ENCODE measurements at places on chromosomes 11 and 22. TPM values are rescaled to one million over a fixed set of nuclear protein-coding genes. Genes with fewer than 3 reads are reported as not detected.

- H3K27me3 ChIP-seq: no peaks in the 10 kb centered on the region
- H3K4me3 ChIP-seq: no peak overlapping the region
- DNase-seq: no peak
- no peaks in the 10 kb centered on the region for H3K4me1 ChIP-seq
- no peak overlapping the region for H3K27ac ChIP-seq
- H3K36me3 ChIP-seq: no peaks in the 10 kb centered on the region
These were observed 17.5 kb upstream of the OR10W1 start for GRCh38 chr11:58285483-58286040.

P4HA3 gene
- total RNA-seq: 5.7 TPM

HBD gene
- total RNA-seq: not detected

DNA sequence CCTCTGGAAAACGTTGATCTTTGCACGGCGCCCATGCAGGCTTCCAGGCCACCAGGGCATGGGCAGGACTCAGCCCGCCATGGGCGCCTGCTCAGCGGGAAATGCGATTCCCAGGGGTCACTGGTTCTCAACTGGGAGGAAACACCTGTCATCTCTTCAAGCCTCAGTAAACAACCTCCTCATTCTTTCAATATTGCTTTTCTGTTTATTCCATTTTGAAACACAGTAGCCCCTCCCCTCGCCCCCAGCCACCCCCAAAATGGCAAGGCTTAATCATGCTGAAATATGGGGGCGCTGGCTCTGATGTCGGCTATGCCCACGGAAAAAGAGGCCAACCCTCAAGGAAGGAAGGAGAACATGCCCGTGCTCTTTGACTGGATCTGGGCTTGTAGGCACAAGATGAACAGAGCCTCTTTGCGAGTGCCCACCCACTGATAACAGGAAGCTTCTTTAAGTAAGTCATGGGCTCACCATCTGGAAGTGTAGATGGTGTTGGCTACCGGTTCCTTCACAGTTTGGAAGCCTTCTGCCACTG is 594 bp upstream of the POU2AF1 start:
- H3K27me3 ChIP-seq: no peaks in the 10 kb centered on the region
- H3K4me3 ChIP-seq: no peak overlapping the region
- H3K36me3 ChIP-seq: no peaks in the 10 kb centered on the region
- DNase-seq: no peak

ANO5 gene
- total RNA-seq: 7.9 TPM

FOLR2 gene
- total RNA-seq: 51.4 TPM

DNA sequence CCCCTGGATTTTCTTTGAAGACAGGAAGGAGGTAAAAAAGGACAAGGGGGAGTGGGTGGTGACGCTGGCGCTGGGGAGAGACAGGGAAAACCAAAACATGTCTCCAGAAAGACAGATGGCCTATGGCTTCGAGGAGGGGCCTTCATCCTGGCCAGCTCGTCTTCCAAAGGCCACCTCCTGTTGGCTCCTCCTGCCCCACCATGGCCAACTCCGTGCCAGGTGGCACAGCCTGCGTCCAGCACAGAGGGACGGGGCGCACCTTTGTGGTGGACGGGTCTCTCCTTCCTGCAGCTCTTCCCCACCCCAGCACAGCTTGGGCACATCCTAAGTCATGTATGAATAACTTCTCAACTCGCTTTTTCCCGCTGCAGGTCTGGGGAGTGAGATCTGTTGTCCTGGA is 22.7 kb downstream of the IGSF9B start:
- H3K36me3 ChIP-seq: peaks cover 48% of the 10 kb centered on the region
- H3K27me3 ChIP-seq: no peaks in the 10 kb centered on the region
- H3K27ac ChIP-seq: no peak overlapping the region
- no peak overlapping the region for H3K4me3 ChIP-seq

RAG2 gene
- not detected for total RNA-seq

TSPAN18 gene
- 2.0 TPM for total RNA-seq

NNMT gene
- 583 TPM for total RNA-seq

HEPHL1 gene
- not detected for total RNA-seq

LRRC56 gene
- not detected for total RNA-seq

DNA sequence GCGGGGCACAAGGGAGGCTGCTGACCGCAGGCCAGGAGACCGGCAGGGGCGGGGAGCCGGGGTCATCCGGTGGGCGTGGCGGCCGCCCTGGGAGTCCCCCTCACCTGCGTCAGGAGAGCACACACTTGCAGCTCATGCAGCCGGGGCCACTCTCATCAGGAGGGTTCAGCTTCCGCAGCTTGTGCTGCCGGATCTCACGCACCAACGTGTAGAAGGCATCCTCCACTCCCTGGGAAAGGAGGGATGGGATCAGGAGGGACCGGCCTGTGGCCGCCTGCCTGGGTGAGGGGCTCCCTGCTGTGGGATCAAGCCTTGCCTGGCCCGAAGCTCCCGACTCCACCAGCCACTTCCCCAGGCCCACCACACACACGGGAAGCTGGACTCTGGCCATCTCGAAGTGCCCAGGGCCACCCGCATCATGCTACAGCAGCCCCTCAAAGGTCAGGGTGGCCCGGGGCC is 2.8 kb downstream of the HRAS start:
- peaks cover 12% of the 10 kb centered on the region for H3K36me3 ChIP-seq
- peaks cover 31% of the 10 kb centered on the region for H3K4me1 ChIP-seq
- no peak overlapping the region for H3K4me3 ChIP-seq

GRCh38 chr11:77442394-77443053 is 31.4 kb downstream of the PAK1 start:
- H3K27ac ChIP-seq: no peak overlapping the region
- H3K27me3 ChIP-seq: no peaks in the 10 kb centered on the region
- no peaks in the 10 kb centered on the region for H3K36me3 ChIP-seq

DNA sequence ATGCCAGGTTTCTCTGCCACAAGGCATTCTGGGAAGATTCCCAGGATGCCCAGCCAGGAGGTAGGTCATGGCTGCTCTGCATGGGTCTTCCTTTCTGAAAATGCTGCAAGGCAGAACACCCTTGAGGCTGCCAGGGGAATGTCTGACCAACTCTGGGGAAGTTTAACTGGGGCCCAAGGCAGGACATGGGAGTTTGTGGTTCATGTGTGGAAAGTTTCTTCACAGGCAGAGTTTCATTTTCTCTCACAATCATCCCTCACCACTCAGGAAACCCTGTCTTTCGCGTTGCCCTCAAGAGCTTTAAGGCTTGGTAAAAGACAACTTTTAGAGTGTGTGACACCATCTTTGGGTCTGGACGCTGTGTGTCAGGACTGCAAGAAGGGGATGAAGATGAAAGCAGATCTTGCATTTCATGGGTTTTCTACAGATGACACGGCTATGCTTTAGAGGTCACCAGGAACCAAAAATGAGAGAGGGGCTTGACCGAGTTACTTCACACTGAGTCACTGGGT is 133.5 kb downstream of the CD44 start:
- peaks cover 13% of the 10 kb centered on the region for H3K4me1 ChIP-seq
- H3K4me3 ChIP-seq: no peak overlapping the region
- DNase-seq: no peak
- no peaks in the 10 kb centered on the region for H3K27me3 ChIP-seq

KCTD17 gene
- 32.4 TPM for total RNA-seq

RBMXL2 gene
- total RNA-seq: not detected

MS4A6E gene
- total RNA-seq: not detected

CADM1 gene
- 1.4 TPM for total RNA-seq

TTC36 gene
- total RNA-seq: 1.4 TPM

GRCh38 chr11:5929571-5930368 is 12.3 kb upstream of the OR56A3 start:
- H3K27ac ChIP-seq: no peak overlapping the region
- DNase-seq: no peak
- no peaks in the 10 kb centered on the region for H3K36me3 ChIP-seq
- H3K4me3 ChIP-seq: no peak overlapping the region

GRCh38 chr11:72824811-72825505 is 10.7 kb downstream of the ATG16L2 start:
- no peaks in the 10 kb centered on the region for H3K4me1 ChIP-seq
- DNase-seq: no peak
- H3K36me3 ChIP-seq: peaks cover 9% of the 10 kb centered on the region
- no peaks in the 10 kb centered on the region for H3K27me3 ChIP-seq
- H3K27ac ChIP-seq: no peak overlapping the region
- H3K4me3 ChIP-seq: no peak overlapping the region
